ENCODE measurements at places on chromosomes 5 and 9.

DNA sequence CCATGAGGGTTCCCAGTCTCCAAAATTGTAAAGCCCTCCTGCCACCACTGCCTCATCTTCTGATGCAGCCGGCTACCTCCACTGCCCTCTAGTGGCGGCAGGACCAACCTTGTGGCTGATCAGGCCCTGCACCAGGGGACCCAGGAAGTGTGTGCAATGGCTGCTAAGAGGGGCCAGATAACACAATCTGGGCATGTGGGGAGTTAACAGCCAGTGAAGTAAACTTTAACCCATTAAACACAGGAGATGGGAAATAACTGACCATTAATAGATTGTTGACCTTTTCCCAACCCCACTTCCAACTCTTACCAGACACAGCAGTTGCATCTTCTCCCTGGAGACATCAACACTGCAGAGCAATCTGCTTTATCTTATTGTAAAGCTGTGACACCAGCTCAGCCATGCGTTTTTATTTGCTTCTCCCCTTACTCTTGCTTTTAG is 63.3 kb downstream of the FREM1 start:
- DNase-seq, result no peak

DNA sequence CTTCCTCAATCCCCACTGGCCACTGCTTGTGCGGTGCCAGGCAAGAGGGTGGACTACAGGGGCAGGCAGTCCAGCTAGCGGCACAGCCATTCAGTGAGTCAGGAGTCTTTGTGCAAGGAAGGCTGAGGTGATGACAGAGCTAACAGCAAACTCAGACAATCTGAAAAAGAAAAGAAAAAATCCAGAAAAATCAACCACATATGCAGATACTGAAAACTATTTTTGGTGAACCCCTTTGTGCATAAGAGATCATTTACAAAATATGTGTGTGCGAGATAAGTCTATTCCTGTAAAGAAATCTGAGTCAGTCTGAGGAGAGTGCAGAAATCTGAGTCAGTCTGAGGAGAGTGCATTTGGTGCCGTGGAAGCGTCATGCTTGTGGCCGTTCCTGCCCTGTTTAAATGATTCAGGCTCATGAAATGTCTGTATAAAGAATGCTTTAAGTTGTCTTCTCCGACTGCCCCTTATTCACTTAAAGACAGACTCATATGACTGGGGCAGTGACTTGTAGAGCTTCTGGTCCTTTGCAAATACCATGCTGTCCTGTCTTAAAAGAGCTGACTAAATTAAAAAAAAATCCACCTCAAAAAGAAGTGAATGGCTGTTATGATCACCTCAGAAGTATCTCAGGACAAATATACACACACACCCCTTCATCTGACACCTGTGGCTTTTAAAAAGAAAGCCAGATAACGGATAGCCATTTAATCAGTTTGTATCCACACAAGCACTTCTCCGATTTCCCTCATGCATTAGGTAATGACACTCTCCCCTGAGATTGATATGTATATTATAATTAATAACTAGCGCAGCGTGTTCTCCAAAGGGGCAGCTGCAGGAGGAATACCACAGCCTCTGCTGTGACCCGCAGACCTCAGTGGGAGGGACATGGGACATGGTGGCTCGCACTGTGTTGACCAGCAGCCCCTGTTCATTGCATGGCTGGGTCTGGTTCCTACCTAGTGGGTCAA is 47.3 kb downstream of the TRIO start:
- no peak for DNase-seq

GRCh38 chr9:114238472-114238871 is 83.1 kb downstream of the COL27A1 start:
- no peak for DNase-seq

- DNase-seq, result no peak
These were observed 1.5 kb downstream of the JAKMIP2 start for GRCh38 chr5:147780924-147781573.

- no peak for DNase-seq
These were observed 140.5 kb upstream of the PITX1 start for GRCh38 chr5:135174315-135175096.

GRCh38 chr5:154646745-154647113 is 108.4 kb upstream of the LARP1 start:
- no peak for DNase-seq

DNA sequence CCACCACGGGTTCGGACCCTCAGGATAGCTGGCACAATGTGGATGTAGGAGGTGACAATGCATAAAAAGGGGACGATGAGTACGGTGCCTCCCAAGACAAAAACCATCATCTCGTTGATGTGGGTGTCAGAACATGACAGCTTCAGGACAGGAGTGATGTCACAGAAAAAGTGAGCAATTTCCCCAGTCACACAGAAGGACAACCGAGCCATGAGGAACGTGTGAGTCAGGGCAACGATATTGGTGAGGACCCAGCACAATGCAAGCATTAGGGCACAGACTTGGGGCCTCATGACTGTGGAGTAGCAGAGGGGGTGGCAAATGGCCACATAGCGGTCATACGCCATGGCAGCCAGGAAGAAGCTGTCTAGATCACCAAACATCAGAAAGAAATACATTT is 491 bp downstream of the OR1N1 start:
- DNase-seq, result no peak

DNA sequence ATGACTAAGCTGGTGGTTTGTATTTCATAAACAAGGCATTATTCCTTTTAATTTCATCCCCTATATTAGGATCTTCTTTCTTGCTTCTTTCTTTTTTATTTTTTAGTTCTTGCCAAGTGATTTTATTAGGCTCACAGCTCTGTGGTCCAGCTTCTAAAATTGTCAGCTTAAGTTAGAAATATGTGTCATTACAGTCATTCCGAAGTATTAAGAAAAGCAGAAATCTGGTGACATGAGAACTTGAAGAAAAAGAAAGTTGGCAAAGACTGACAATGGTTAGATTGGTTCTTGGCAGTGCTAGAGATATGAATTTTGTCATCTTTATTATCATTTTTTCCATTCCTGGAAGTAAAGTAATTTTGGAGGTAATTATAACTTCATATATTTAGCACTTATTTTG is 166.5 kb upstream of the PRR16 start:
- DNase-seq, result no peak

DNA sequence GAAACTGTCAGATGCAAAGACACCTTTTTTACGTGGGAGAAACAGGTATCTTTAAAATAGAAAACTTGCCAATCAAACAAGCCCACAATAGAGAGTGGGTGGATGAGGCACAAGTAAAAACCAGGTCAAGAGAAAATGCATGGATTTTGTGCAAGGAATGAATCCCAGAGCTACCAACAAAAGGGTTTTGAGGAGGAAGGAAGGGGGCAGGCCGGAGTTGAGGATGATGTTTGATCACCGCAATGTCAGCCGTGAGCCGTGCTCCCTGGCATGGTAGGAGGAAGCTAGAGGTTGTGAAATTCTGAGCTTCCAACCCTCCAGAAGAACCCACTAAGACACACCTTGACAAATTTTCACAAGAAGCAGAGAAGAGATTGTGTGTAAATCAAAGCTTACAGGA is 53.2 kb downstream of the HRH2 start:
- DNase-seq, result no peak

DNA sequence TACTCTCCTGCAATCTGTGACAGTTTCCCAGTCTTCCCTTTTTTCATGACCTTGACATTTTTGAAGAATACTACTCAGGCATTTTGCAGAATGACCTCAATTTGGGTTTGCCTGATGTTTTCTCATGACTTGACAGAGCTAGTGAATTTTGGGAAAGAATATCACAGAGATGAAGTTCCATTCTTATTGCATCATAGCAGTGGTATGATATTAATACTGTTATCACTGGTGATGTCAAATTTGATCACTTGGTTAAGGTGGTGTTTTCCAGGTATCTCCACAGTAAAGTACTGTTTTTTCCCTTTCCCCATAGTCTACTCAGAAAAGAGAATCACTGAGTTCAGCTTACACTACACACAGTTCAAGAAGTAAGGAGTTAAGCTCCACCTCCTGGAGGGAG is 56.2 kb upstream of the XPA start:
- no peak for DNase-seq

DNA sequence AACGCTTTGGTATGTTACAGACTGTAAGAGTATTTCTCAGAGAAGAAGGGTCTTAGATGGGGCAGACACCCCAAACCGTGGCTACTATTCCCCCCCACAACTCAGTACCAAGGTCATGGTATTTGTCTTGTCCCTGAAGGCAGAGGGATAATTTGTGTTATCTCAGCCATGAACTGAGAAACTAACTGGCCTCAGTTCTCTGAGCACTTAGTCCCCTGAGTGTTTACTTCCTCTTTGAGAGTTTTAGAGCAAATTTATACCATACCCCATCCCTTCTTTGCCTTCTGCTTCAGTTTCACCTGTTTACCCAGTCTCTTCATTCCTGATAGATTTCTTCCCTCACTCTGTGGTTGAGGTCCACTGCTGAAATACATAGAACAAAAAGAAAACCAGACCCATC is 183.9 kb downstream of the LRRC70 start:
- no peak for DNase-seq

- no peak for DNase-seq
These were observed 92.6 kb downstream of the C9orf152 start for GRCh38 chr9:110115341-110115820.

GRCh38 chr9:124399968-124400940 is 15.0 kb downstream of the PSMB7 start:
- no peak for DNase-seq

DNA sequence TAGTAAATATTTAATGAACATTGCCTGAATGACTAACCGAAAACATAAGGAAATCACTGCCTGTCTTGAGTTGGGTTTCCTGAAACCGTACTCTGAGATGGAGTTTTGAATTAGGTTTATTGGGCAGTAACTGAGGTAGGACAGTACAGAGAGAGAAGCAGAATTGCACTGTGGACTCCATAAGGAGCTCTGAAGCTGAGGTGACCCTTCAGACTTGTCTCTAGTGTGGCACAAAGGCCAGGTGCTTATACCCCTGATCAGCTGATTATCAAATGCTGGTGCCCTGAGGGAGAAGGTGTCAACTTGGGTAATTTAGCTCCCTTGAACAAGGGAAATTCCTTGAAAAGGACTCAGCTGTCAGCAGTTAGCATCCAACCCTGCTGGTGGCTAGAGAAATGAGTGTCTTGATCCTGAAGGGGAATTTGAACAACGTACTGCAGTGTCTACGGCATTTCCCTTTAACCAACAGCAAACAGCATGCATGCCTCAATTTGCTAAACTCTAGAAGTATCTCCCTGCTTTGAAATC is 135.0 kb upstream of the SMARCA2 start:
- no peak for DNase-seq

DNA sequence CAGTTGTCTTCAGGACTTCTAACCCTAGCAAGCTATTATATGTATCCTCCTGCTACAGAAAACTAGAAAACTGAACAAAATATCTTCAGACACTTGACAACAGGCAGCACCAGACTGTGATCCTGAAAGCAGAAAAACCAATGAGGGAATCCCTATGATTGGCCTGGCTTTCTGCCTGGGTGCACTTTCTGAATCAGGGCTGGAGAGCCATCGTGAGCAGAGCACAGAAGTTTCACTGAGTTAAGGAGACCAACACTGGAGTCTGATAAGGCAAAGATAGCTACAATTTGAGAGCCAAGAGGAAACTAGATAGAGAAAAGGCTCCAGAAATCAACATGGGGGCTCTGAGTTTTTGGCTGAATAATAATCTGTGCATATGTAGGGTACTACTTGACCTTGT is 106.5 kb downstream of the FANCC start:
- no peak for DNase-seq

- DNase-seq, result no peak
These were observed 33.5 kb downstream of the ELOVL7 start for GRCh38 chr5:60810438-60811085.

DNA sequence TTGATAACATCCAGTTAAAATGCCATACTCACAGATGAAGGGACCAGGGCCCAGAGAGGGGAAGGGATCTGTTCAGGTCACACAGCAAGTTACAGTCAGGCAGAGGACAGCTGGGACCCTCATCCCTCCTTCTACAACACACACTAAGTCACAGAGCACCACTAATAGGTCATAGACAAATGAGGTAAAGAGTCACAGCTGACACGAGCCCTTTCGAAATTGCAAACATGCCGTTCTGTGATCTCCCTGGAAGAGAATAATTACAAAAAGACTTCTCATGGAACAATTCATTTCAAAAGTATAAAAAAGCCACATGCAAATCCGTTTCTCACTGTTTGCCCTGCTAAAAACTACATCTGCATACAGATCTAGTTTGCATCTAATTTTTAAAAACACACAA is 15.5 kb downstream of the IGFBPL1 start:
- DNase-seq, result no peak

- DNase-seq, result no peak
These were observed 4.6 kb downstream of the C1QTNF3 start for GRCh38 chr5:34038390-34038789.

- DNase-seq, result no peak
These were observed 53.6 kb downstream of the RXRA start for GRCh38 chr9:134379831-134380365.

DNA sequence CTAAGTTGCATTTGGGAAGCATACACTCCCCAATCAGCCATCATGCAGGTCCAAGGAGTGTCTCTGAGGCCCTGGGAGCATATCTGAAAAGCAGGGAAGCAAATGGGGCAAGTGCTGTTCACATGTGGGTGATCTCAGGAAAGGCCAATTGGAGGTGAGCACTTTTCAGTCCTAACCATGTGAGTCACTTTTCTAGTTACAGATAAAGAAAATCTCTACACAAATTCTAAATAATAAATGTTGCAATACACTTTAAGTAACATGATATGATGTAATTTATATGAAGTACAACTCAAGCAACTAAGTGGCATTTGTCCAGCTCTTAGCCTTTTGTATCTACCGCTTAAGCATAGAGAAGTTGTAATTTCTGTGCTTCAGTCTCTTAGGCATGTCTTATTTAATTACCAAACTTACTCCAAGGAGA is 18.4 kb downstream of the ADAMTS16 start:
- no peak for DNase-seq

DNA sequence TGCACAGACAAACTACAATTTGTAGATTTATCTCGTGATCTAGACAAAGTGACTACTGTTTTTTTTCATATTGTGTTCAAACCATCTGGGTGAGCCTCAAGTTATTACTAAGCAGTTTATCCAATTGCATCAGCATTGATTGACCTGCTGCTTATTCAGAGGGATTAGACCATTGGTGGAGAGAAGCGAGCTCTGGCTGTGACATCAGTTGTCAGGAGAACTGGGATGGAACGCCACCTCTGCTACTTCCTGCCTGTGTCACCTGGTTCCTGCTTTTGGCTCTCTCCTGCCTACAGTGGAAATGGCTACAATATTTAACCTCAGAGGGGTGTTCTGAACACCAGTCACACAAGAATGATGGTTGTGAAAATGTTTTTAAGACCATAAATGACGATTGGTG is 12.1 kb downstream of the NR4A3 start:
- no peak for DNase-seq

GRCh38 chr9:137333016-137333671 is 31.1 kb upstream of the NRARP start:
- DNase-seq, result no peak

GRCh38 chr5:163766936-163767670 is 261.7 kb downstream of the MAT2B start:
- DNase-seq, result no peak

DNA sequence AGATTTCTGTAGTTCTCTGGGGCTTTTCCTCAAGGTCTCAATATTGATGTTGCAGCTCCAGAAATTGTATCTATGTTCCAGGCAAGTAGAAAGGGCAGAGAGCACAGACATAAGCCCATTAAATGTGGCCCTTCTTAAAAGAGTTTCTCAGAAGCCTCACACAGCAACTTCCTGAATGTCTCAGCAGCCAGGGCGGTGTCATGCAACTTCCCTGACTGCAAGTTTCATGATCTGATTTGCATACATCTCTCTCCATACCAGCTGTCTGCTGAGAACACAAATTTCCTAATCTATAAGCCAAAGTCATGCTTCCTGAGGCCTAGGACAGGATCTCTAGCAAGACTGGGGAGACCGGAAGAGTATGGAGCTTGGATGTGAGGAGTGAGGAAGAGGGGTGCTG is 13.0 kb downstream of the RGS7BP start:
- no peak for DNase-seq

Data from mesothelial cell of epicardium (in vitro differentiated cells).